ENCODE measurements at places on chromosomes 2 and 18. TPM values are rescaled to one million over a fixed set of nuclear protein-coding genes. Genes with fewer than 3 reads are reported as not detected.

DNA sequence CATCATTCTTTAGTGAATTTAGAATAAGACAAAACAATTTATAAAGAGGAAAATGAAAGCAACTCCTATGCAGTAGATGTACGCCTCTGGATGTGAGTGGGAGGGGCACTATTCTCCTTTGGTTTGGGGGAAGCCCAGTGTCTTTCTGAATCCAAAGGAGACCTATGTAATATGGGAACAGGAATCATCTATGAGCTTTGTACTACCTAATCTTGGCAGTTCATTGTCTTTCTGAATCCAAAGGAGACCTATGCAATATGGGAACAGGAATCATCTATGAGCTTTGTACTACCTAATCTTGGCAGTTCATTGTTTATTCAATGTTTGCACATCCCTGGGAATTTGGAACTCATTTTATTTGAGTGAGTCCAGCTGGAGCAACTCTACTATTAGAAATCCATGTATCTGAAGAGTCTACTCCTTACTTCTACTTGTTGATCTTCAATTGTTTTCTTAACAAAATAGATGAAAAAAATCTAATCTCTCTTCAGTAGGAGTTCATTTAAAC is 401.1 kb upstream of the LRATD1 start:
- no peaks in the 10 kb centered on the region for H3K36me3 ChIP-seq
- no peaks in the 10 kb centered on the region for H3K4me1 ChIP-seq
- no peak overlapping the region for H3K4me3 ChIP-seq
- no peak overlapping the region for H3K27ac ChIP-seq
- DNase-seq: no peak
- no peaks in the 10 kb centered on the region for H3K27me3 ChIP-seq

The SLC9A4 gene
- not detected for polyA plus RNA-seq

DNA sequence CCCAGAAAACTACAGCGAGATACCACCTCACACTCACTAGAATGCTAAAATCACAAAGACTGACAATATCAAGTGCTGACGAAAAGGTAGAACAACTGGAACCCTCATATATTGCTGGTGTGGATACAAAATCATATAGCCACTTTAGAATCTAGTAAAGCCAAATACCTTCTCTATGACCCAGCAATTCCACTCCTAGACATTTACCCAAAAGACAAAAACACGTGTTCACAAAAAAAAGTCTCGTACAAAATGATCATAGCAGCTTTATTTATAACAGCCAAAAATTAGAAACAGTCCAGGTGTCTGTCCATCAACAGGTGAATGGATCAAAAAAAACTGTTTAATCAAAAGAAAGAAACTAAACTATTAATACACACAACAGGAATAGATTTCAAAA is 126.6 kb downstream of the ZFP36L2 start:
- H3K4me3 ChIP-seq: no peak overlapping the region
- no peaks in the 10 kb centered on the region for H3K4me1 ChIP-seq
- DNase-seq: no peak
- no peaks in the 10 kb centered on the region for H3K27me3 ChIP-seq
- no peak overlapping the region for H3K27ac ChIP-seq

DNA sequence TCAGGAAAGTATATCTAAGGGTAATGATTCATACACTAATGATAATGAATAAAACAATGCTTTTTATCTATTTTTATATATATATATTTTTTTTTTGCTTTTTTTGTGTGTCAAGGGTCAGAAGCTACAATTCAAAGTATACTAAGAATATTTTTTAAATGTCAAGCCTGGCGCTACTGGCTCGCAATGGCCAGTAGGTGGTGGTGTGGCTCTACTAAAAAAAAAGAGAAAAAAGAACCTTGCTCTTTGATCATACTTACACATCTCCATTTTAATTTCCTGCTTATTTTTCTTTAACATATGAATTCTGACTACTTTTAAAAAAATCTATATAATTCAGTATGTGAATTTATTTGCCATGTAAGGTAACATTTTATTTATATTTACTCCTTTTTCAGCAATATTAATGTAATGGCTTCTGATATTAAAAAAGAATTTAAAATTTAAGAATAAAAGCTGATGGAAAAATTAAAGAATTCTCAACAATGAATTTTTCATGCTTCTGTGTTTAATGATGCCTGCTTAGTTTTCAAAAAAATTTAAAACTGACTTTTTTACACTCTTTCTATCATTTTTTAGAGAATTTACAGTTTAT is 232.9 kb downstream of the GULP1 start:
- H3K27me3 ChIP-seq: no peaks in the 10 kb centered on the region
- H3K4me3 ChIP-seq: no peak overlapping the region
- DNase-seq: peak; percentile 76
- H3K4me1 ChIP-seq: peaks cover 29% of the 10 kb centered on the region
- no peak overlapping the region for H3K27ac ChIP-seq

The ADD2 gene
- not detected for polyA plus RNA-seq

The CCDC102B gene
- polyA plus RNA-seq: 0.56 TPM

DNA sequence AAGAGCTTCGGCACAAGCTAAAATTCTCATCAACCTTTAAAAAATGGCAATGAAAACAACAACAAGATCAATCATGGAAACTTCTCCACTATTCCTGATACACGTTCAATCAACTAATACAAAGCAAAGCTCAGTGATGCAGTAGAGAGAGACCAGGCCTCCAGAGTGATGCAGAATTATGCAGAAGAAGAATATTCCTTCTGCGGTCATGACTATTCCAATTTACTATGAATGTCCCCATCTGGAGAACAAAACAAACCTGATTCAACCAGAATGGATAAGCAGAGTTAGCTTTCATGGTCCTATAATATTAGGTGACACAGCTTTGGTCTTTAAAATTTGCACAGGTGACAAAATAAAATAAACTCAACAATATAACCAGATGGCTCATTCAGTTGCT is 12.5 kb upstream of the MBOAT2 start:
- no peaks in the 10 kb centered on the region for H3K27me3 ChIP-seq
- H3K36me3 ChIP-seq: no peaks in the 10 kb centered on the region
- no peak for DNase-seq
- H3K4me3 ChIP-seq: no peak overlapping the region
- H3K4me1 ChIP-seq: peaks cover 2% of the 10 kb centered on the region

The DQX1 gene
- polyA plus RNA-seq: not detected

- H3K27me3 ChIP-seq: no peaks in the 10 kb centered on the region
- peak overlapping the region; percentile 63 for H3K27ac ChIP-seq
- no peak overlapping the region for H3K4me3 ChIP-seq
- DNase-seq: peak; percentile 74
Observed at GRCh38 chr2:134408386-134408785, 154.5 kb downstream of the MGAT5 start.

DNA sequence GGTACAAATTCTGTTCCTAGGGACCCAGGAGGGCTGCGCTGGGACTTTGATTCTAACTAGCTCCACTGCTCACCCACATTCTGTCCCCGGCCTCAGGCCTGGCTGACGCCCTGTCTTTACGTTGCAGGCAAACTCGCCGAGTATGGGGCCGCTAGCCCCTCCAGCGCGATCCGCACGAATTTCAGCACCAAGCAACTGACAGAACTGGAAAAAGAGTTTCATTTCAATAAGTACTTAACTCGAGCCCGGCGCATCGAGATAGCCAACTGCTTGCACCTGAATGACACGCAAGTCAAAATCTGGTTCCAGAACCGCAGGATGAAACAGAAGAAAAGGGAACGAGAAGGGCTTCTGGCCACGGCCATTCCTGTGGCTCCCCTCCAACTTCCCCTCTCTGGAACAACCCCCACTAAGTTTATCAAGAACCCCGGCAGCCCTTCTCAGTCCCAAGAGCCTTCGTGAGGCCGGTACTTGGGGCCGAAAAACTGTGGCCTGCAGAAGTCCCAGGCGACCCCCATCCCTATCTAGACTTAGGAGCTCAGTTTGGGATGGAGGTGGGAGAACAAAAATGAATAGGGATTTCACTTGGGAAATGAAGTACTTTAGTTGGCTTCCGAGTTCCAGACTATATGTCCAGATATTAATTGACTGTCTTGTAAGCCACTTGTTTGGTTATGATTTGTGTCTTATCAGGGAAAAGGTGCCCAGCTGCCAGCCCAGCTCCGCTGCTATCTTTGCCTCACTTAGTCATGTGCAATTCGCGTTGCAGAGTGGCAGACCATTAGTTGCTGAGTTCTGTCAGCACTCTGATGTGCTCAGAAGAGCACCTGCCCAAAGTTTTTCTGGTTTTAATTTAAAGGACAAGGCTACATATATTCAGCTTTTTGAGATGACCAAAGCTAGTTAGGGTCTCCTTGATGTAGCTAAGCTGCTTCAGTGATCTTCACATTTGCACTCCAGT is 1.5 kb downstream of the HOXD1 start:
- no peaks in the 10 kb centered on the region for H3K27me3 ChIP-seq
- 0 out of 2 replicates have a peak, but pooled peaks cover 5% of the 10 kb centered on the region for H3K4me1 ChIP-seq
- no peak overlapping the region for H3K27ac ChIP-seq
- H3K36me3 ChIP-seq: no peaks in the 10 kb centered on the region

- H3K4me1 ChIP-seq: no peaks in the 10 kb centered on the region
- H3K27ac ChIP-seq: peak overlapping the region; percentile 45
- H3K27me3 ChIP-seq: no peaks in the 10 kb centered on the region
- H3K4me3 ChIP-seq: no peak overlapping the region
- no peaks in the 10 kb centered on the region for H3K36me3 ChIP-seq
- DNase-seq: peak; percentile 82
Observed at GRCh38 chr2:161077367-161078210, 82.6 kb upstream of the TANK start.

The LDLRAD4 gene
- polyA plus RNA-seq: not detected

The HOXD11 gene
- polyA plus RNA-seq: 27.7 TPM

DNA sequence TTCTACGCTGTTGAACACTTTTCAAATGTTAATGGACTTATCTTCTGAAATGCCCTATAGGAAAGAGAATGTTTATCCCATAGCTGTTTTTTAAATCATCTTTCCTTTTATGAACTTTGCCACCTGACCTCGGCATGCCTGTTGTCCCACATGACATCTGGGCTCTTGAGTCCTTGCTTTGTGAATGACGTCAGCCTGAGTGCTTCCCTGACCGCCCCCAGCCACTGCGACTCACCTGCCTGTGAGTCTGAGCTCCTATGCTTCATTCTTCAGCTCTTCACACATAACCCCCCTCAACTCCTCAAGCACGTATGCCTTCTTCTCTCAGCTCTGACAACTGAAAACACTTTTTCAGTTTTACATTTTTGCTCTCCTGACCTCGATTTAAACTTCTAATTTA is 166.8 kb downstream of the DCDC2C start:
- no peak overlapping the region for H3K27ac ChIP-seq
- DNase-seq: no peak
- H3K36me3 ChIP-seq: no peaks in the 10 kb centered on the region

- H3K27ac ChIP-seq: no peak overlapping the region
- H3K4me1 ChIP-seq: peaks cover 5% of the 10 kb centered on the region
- no peak for DNase-seq
- H3K27me3 ChIP-seq: no peaks in the 10 kb centered on the region
- H3K36me3 ChIP-seq: no peaks in the 10 kb centered on the region
Observed at GRCh38 chr2:224966613-224967012, 75.7 kb downstream of the DOCK10 start.

DNA sequence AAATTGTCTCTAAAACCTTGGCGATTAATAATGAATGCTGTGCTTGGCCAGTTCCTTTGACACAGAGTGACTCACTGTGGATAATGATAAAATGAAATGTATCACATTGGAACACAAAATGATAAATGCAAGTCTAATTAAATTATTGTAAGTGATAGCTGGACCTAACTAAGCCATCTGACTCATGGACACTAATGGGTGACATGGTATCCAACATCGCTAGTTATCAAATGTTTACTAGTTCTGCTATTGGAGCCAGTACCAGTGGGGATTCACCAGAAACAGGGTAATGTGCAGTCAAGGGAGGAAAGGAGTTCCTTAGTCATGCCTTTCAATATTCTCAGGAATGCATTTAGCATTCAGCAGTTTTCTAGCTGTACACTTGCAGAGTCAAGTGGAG is 736.3 kb upstream of the ACVR2A start:
- no peak overlapping the region for H3K4me3 ChIP-seq
- peaks cover 26% of the 10 kb centered on the region for H3K4me1 ChIP-seq
- DNase-seq: peak; percentile 63
- H3K27ac ChIP-seq: no peak overlapping the region
- H3K36me3 ChIP-seq: no peaks in the 10 kb centered on the region

DNA sequence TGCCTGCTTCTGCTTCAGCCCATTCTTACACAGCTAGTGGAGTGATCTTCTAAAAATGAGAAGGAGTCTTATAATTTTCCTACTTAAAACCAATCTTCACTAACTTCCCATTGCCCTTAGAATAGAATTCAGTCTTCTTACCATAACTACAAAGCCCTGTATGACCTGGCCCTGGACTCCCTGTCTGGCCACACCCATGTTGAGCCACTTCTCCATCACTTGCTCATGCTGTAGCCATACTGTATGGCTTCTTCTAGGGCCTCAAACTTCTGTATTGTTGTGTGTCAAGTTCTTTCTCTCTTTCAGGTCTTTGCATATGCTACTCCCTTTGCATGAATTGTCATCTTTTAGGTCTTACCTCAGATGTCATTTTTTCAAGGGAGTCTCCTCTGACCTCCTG is 11.2 kb downstream of the DGUOK start:
- H3K4me1 ChIP-seq: peaks cover 50% of the 10 kb centered on the region
- H3K27ac ChIP-seq: no peak overlapping the region
- H3K4me3 ChIP-seq: no peak overlapping the region
- peak; percentile 42 for DNase-seq
- no peaks in the 10 kb centered on the region for H3K27me3 ChIP-seq

The ZNF142 gene
- polyA plus RNA-seq: 6.6 TPM

GRCh38 chr2:237491515-237492118 is 4.6 kb downstream of the MLPH start:
- peaks cover 7% of the 10 kb centered on the region for H3K4me1 ChIP-seq
- no peaks in the 10 kb centered on the region for H3K27me3 ChIP-seq
- H3K36me3 ChIP-seq: no peaks in the 10 kb centered on the region
- H3K4me3 ChIP-seq: no peak overlapping the region
- DNase-seq: no peak
- H3K27ac ChIP-seq: no peak overlapping the region

The FZD7 gene
- 19.4 TPM for polyA plus RNA-seq

The CCDC148 gene
- 0.51 TPM for polyA plus RNA-seq

GRCh38 chr2:162074928-162075688 is 1.1 kb upstream of the DPP4 start:
- peak overlapping the region; percentile 65 for H3K27ac ChIP-seq
- H3K4me1 ChIP-seq: peaks cover 53% of the 10 kb centered on the region
- no peaks in the 10 kb centered on the region for H3K27me3 ChIP-seq
- no peaks in the 10 kb centered on the region for H3K36me3 ChIP-seq
- peak; percentile 85 for DNase-seq

- peak overlapping the region; percentile 58 for H3K27ac ChIP-seq
- H3K4me1 ChIP-seq: peaks cover 20% of the 10 kb centered on the region
- peak; percentile 94 for DNase-seq
- H3K4me3 ChIP-seq: no peak overlapping the region
- no peaks in the 10 kb centered on the region for H3K27me3 ChIP-seq
Observed at GRCh38 chr18:12031846-12032245, 50.5 kb downstream of the IMPA2 start.
